GF-D8 (cell line): ENCODE measurements at places on chromosomes 3 and 15.

GRCh38 chr15:87949575-87950223 is 306.8 kb downstream of the NTRK3 start:
- no peak for DNase-seq

- no peak for DNase-seq
Observed at GRCh38 chr3:183515968-183516851, 39.3 kb downstream of the KLHL6 start.

DNA sequence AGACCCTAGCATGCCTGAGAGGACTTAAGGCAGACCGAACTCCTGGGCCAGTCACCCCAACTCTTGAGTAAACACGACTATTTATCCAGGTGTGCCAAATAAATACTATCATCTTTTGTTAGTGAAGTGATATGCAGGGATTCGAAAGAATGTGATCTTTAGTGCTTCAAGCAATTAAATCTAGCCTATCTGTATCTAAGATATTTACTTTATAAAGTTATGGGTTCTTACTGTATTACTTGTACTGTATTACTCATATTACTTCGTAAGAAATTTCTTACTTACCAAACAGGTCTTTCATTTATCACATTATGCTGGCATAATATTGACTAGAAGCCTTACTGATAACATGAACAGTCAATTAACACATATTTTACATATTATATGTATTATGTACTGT is 211.6 kb upstream of the NECTIN3 start:
- DNase-seq = no peak

- DNase-seq = no peak
Observed at GRCh38 chr3:155254445-155254844, 39.0 kb downstream of the STRIT1 start.

- DNase-seq = no peak
Observed at GRCh38 chr3:172982736-172983364, 158.2 kb downstream of the SPATA16 start.
